ENCODE measurements at places on chromosomes 12 and 14. TPM values are rescaled to one million over a fixed set of nuclear protein-coding genes. Genes with fewer than 3 reads are reported as not detected.

GRCh38 chr14:92978229-92979021, 55.5 kb downstream of the CHGA start:
- no peaks in the 10 kb centered on the region for H3K36me3 ChIP-seq
- no peak for DNase-seq
- peaks cover 6% of the 10 kb centered on the region for H3K4me1 ChIP-seq
- no peak overlapping the region for H3K4me3 ChIP-seq

- H3K4me3 ChIP-seq = no peak overlapping the region
- peak; percentile 10 for DNase-seq
- no peak overlapping the region for H3K27ac ChIP-seq
Measured at GRCh38 chr12:123094349-123095077, 56.4 kb downstream of the PITPNM2 start.

- peaks cover 45% of the 10 kb centered on the region for H3K36me3 ChIP-seq
- H3K4me1 ChIP-seq = no peaks in the 10 kb centered on the region
- H3K4me3 ChIP-seq = no peak overlapping the region
- H3K27me3 ChIP-seq = no peaks in the 10 kb centered on the region
Measured at GRCh38 chr14:102055181-102055901, 31.5 kb downstream of the HSP90AA1 start.

DNA sequence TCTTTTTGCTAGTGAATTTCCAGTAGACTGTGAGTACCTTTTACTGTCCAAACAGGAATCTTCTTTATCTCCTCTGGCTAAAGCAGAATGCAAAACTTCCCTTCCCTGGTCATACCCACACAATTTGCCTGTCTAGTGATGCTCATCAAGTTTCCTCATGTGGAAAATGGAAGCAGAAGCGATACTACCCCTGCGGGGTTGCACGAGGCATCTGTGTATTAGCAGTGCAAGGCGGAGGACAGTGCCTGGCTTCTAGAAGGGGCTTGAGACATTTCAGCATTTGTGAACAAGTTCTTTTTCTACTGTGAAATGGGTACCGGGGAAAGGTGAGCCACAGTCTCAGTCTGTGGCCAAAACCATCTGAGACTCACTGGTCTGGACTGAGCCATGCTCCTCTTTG, 340.9 kb downstream of the AACS start:
- H3K27ac ChIP-seq = no peak overlapping the region
- DNase-seq = no peak
- no peaks in the 10 kb centered on the region for H3K27me3 ChIP-seq
- no peaks in the 10 kb centered on the region for H3K36me3 ChIP-seq
- no peaks in the 10 kb centered on the region for H3K4me1 ChIP-seq

DNA sequence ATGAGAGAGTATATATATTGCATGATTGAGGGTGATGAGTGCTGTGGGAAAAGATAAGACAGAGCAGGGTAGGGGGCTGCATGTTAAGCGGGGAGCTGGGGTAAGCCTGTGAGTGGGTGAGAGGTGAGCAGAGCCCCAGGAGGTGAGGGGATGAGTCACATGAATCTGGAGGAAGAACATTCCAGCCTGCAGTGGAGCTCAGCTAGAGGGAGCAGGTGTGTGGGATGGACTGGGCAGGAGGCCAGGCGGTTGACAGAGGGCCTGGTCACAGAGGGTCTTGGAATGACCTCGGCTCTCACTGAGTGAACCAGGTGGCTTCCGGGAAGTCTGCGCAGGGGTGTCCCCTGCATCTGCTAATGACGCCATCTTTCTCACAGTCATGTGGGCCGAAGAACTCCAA, 44.4 kb downstream of the GIT2 start:
- peaks cover 51% of the 10 kb centered on the region for H3K36me3 ChIP-seq
- no peaks in the 10 kb centered on the region for H3K4me1 ChIP-seq
- no peak for DNase-seq
- peak overlapping the region; percentile 87 for H3K27ac ChIP-seq

DNA sequence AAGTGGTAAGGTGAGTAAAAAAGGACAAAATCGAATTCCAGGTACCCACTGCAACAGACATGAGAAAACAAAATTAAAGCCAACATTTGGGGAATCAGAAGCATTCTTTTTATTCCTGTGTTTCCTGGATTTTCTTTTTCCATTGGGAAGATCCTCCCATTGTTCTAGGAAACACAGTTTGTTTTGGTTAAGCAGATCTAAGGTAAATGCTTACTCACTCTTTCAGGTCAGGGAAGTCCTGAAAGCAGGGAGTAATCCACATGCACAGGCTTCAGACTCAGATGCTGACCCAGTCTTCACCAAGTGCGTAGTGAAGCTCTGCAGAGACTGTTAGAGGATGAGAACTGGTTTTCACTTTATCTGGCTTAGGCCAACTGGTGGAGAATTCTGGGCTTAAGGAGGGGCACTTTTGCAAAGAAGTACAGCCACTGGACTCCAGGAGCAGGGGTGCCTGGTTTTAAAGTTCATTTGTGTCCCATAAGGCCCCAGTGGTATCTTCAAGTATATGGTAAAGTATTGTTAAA, 57.7 kb downstream of the RPAP3 start:
- H3K36me3 ChIP-seq = no peaks in the 10 kb centered on the region
- no peak overlapping the region for H3K27ac ChIP-seq
- DNase-seq = no peak
- H3K4me3 ChIP-seq = no peak overlapping the region

GRCh38 chr12:52564582-52564981, 9.1 kb downstream of the KRT74 start:
- no peaks in the 10 kb centered on the region for H3K27me3 ChIP-seq
- DNase-seq = no peak
- no peak overlapping the region for H3K27ac ChIP-seq
- H3K4me3 ChIP-seq = no peak overlapping the region

DNA sequence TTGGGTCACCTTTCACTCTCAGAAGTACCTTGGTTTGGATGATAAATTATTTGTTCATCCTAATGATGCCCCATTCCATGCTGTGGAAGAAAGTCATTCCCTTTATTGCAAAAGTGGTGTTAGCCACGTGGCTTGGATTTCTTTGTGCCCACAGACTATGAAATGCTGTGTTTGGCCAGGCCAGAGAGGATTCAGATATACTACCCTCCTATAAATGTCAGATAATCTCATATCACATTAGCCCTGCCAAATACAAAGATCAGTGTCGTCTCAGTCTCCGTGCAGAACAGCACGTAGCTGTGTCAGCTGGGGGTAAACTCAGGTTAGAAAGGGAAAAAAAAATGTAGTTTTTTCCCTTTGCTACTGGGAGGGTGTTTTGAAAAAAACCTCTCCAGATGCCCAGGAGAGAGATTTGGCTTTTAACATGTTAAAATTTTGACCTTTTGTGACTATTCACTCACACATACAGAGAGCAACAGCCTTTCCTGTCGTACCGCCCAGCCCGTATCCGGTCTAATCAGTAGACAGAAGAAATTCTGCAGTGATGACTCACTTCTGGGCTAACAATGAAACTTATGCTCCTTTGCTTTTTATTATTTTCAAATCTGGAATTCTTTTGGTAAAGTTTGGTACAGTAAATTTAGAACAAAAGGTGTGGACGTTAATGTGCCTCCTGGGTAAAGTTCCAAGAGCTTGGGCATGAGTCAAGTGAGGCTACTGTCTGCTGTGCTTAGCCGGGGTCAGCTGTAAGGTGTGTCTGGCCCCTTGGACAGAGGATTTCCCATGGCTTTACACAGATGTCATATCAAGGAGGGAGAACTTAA, 8.5 kb upstream of the PTPRB start:
- DNase-seq = peak; percentile 68
- peaks cover 6% of the 10 kb centered on the region for H3K4me1 ChIP-seq
- no peaks in the 10 kb centered on the region for H3K27me3 ChIP-seq
- peak overlapping the region; percentile 53 for H3K27ac ChIP-seq
- peak overlapping the region; percentile 12 for H3K4me3 ChIP-seq

DNA sequence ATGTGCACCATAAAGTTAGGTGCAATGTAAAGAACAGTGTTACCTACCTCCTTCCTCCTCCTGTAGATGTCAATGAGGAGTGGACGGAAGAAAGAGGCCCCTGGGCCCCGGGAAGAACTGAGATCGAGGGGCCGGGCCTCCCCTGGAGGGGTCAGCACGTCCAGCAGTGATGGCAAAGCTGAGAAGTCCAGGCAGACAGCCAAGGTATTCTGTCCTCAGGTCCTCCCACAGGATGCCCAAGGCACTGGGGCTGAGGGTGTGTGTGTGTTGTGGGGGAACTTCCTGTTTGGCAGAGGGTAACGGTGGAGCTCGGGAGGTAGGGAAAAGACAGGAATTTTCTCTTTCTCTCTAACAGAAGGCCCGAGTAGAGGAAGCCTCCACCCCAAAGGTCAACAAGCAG, 6.4 kb downstream of the ATN1 start:
- H3K27me3 ChIP-seq = no peaks in the 10 kb centered on the region
- DNase-seq = no peak
- H3K4me3 ChIP-seq = no peak overlapping the region
- H3K27ac ChIP-seq = peak overlapping the region; percentile 36

- no peaks in the 10 kb centered on the region for H3K4me1 ChIP-seq
- H3K4me3 ChIP-seq = no peak overlapping the region
- no peak overlapping the region for H3K27ac ChIP-seq
- DNase-seq = no peak
- no peaks in the 10 kb centered on the region for H3K36me3 ChIP-seq
Measured at GRCh38 chr14:43204816-43205215, 1302.3 kb downstream of the FSCB start.

- no peak for DNase-seq
- H3K27me3 ChIP-seq = no peaks in the 10 kb centered on the region
- H3K4me1 ChIP-seq = no peaks in the 10 kb centered on the region
- H3K36me3 ChIP-seq = no peaks in the 10 kb centered on the region
- no peak overlapping the region for H3K4me3 ChIP-seq
- H3K27ac ChIP-seq = no peak overlapping the region
Measured at GRCh38 chr12:49195736-49196135, 6.9 kb upstream of the TUBA1A start.

GRCh38 chr14:76509311-76509710, 133.4 kb downstream of the ESRRB start:
- no peak overlapping the region for H3K27ac ChIP-seq
- H3K27me3 ChIP-seq = no peaks in the 10 kb centered on the region
- DNase-seq = no peak
- no peaks in the 10 kb centered on the region for H3K4me1 ChIP-seq
- H3K36me3 ChIP-seq = no peaks in the 10 kb centered on the region

- H3K27me3 ChIP-seq = no peaks in the 10 kb centered on the region
- H3K4me3 ChIP-seq = no peak overlapping the region
- H3K36me3 ChIP-seq = no peaks in the 10 kb centered on the region
- peak; percentile 21 for DNase-seq
- H3K27ac ChIP-seq = no peak overlapping the region
- H3K4me1 ChIP-seq = no peaks in the 10 kb centered on the region
Measured at GRCh38 chr12:46664761-46665287, 161.0 kb downstream of the SLC38A4 start.

- no peaks in the 10 kb centered on the region for H3K4me1 ChIP-seq
- H3K27me3 ChIP-seq = no peaks in the 10 kb centered on the region
- H3K4me3 ChIP-seq = peak overlapping the region; percentile 90
- H3K27ac ChIP-seq = peak overlapping the region; percentile 91
- H3K36me3 ChIP-seq = no peaks in the 10 kb centered on the region
Measured at GRCh38 chr12:51082561-51083125, 753 bp downstream of the CSRNP2 start.

DNA sequence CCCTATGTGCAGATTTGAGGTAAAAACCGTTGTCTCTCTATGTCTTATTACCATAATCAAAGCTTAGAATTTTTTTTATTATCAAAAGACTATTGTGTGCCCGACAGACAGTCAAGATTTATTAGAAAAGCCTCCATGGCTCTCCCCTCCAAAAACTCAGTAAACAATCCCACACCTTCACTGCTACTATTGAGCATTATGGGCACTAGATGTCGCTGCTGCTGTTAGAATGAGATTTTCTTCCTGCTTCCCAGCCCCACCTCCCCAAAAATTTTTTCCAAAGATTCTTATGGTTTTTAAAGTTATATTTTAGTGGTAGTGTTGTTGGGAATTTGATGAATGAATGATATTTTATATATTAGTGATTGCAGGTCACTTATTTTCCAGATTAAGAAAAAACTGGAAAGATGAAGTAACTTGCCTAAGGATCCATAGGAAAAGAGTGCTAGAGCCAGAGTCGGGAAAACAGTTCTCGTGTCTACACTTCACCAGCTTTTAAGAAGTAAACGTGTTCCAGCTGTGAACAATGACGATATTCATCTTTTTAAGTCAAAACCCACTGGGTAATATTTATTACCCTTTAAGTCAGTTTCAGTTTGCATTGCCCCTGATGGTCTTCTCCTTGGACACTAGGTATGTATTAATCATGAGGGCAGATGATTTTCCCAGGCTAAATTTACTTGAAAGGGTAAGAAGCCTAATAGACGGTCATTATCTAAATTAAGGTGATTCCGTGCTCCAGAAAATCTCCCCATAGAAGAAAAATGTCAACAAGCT, 12.2 kb upstream of the FOXG1 start:
- no peaks in the 10 kb centered on the region for H3K36me3 ChIP-seq
- no peaks in the 10 kb centered on the region for H3K27me3 ChIP-seq
- H3K4me1 ChIP-seq = peaks cover 4% of the 10 kb centered on the region
- H3K27ac ChIP-seq = no peak overlapping the region
- DNase-seq = peak; percentile 54

DNA sequence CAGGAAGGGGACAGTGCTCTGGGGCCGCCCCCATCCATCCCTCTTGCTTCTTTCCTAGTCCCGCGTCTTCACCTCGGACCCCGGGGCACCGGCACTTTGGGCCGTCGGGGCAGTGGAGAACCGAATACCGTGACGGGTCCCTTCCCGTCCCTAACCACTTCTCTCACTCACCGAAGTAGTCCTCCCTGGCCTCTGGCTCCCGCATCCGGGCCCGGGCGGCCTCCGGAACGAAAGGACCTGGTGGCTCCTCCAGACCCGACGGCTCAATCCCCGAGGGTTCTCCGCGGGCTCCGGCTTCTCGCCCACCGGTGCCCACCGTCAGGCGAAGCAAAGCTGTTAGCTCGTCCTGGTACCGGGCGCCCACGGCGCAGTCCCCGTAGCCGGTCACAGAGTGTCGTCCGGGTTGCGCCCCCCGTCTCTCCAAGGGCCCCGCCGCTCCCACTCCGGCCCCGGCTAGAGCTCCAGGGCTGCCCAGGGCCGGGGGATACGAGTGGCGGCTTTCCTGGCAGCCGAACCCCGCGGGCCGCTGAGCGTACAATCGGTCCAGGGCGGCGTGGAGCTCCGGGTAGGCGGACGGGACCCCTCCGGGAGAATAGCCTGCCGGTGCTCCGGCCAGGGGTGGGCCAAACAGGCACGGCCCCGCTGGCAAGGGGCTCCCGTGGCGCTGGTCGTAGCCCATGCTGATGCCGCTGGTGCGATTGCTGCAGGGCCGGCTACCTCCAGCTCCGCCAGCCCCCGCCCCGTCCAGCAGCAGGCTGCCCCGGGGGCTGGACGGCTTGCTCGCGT, 1.1 kb downstream of the AJUBA start:
- DNase-seq = peak; percentile 67
- H3K4me1 ChIP-seq = peaks cover 14% of the 10 kb centered on the region
- H3K4me3 ChIP-seq = peak overlapping the region; percentile 71
- peaks cover 14% of the 10 kb centered on the region for H3K27me3 ChIP-seq

GRCh38 chr14:103908580-103908979, 19.7 kb upstream of the TDRD9 start:
- no peak for DNase-seq
- no peak overlapping the region for H3K4me3 ChIP-seq
- peaks cover 7% of the 10 kb centered on the region for H3K4me1 ChIP-seq
- no peak overlapping the region for H3K27ac ChIP-seq
- no peaks in the 10 kb centered on the region for H3K27me3 ChIP-seq

The NPAS3 gene
- not detected for polyA plus RNA-seq

The PDZRN4 gene
- not detected for polyA plus RNA-seq

The SETD1B gene
- polyA plus RNA-seq = 9.4 TPM

The RNF212B gene
- polyA plus RNA-seq = 0.45 TPM

The KLC1 gene
- polyA plus RNA-seq = 74.4 TPM

The RNASE7 gene
- not detected for polyA plus RNA-seq

The LMNTD1 gene
- polyA plus RNA-seq = not detected

Data from small intestine (tissue), 16 donors.